ENCODE measurements at places on chromosomes 5 and 9.

DNA sequence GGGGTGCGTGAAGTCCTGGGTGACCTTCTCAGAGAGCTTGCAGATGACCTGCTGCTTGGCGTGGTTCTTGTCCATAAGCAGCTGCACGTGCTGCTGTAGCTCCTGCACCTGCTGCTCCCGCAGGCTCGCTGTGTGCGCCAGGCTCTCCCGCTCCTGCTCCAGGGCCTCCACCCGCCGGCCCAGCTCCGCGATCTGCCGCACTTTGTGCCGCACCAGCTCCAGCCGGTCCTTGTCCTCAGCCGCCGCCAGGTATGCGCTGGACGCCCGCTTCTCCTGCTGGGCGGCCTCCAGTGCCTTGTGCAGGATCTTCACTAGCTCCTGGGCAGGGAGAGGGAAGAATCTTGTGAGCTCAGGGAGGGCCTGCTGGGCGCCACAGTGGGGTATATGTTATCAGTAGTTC is 28.5 kb upstream of the CORO2A start:
- no peak for DNase-seq

DNA sequence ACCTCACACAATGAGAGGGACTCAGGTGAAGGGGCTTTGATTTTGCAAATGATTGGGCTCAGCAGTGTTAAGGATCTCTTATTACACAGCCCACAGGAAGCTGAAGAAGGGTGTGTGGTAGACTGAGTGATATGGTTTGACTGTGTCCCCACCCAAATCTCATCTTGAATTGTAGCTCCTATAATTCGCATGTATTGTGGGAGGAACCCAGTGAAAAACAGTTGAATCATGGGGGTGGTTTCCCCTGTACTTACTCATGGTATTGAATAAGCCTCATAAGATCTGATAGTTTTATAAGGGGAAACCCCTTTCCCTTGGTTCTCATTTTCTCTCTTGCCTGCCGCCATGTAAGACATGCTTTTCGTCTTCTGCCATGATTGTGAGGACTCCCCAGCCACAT is 132.5 kb upstream of the FBXL7 start:
- no peak for DNase-seq

DNA sequence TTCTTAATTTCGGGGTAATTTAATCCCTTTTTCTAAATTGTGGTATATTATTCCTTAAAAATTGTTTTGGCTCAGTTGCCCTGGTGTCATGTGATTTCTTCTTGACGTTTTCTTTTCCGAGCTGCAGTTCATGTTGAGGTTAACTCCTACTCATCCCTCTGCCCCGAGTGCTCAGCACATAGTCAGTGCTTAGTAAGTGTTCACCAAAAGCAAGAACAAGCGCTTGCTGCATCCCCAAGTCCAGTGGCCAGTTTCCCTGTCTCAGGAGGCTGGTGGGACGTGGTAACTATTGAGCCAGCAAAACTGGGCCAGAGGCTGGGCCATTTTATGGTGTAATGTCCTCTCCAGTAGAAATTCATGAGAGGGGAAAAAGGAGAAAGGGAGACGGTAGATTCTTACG is 23.3 kb downstream of the TRIO start:
- DNase-seq, result no peak

GRCh38 chr5:178210073-178210535 is 5.8 kb downstream of the HNRNPAB start:
- no peak for DNase-seq

DNA sequence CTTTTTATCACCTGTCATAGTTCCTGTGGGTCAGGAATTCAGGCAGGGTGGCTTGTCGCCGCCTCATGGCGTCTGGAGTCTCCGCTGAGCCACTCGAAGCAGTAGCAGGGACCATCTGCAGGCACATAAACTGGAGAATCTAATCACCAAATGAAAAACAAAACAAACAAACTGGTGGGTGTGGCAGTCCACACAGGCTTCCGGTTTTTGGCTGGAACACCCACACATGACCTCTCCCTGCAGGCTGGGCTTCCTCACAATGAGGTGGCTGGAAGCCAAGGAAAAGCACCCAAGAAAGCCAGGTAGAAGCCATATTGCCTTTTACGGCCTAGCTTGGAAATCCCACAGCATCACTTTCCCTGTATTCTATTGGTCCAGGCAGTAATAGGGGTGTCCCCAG is 197.0 kb downstream of the SYK start:
- DNase-seq, result no peak

DNA sequence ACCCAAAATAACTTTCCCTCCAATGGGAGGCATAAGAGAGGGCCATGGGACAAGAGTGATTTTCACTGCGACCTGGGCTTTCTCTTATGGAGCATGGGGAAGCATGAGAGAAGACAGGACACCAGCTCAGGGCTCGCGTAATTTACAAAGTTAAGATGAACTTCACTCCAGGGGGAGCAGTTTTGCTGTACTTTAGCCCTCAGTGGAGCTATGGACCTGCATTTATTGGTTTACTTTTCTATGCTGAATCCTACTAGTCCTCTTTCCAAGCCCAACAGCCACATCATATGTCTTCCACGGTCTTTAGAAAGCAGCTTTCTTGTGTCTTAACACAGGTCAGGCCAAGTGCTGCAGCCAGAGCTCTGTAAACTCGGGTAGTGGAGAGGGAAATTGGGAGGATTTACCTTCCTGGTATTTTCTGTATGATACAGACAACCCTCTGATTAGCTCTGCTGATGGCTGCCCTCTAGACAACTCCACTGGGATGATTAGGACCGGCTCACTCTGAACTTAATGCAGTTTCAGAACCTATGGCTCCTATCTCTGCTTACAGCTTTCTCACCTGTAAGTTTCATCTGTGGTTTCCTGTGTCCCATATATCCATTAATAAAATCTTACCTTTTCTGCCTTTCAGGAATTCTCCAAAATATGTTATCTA is 581.0 kb upstream of the RORB start:
- DNase-seq, result no peak

- no peak for DNase-seq
These were observed 47.8 kb downstream of the TSPAN17 start for GRCh38 chr5:176695073-176695472.

GRCh38 chr9:131545786-131546335 is 538 bp downstream of the PRRT1B start:
- no peak for DNase-seq

GRCh38 chr9:70573308-70573707 is 158.9 kb upstream of the KLF9 start:
- DNase-seq, result no peak

GRCh38 chr5:134477462-134478245 is 47.8 kb upstream of the JADE2 start:
- no peak for DNase-seq

DNA sequence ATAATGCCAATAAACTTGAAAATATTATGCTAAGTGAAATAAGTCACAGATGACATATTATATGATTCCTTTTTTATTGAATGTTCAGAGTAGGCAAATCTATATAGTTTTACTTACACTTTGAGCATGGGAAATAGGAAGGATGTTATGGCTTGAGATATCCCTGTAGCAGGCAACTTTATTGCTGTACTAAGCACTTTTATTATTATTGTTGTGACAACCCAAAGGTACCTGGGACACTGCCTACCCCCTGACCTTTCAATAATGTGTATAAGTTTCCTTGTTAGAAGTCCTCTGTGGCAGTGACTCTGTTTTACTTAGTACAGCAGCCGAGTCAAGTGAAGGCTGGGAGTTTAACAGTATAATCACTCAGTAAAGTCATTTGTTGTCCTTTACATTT is 39.9 kb downstream of the SHOC1 start:
- DNase-seq, result no peak

GRCh38 chr9:69593756-69594155 is 78.4 kb downstream of the APBA1 start:
- no peak for DNase-seq

DNA sequence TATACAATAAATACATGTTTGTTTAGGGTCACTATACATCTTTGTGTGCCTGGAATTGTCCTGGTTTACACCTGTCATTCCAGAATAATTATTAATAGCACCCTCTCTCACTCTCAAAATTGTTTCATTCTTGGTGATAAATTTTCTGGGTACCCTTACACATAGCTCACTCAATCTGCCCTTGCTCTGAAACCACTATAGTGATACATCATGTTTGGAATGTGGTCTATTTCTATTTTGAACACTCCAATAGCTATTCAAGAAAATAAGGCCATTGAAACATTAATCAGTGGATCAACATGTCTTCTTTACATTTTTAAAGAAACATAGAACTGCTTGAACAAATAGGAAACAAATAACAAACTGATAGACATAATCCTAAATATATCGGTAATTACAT is 158.7 kb downstream of the ARRDC3 start:
- no peak for DNase-seq

DNA sequence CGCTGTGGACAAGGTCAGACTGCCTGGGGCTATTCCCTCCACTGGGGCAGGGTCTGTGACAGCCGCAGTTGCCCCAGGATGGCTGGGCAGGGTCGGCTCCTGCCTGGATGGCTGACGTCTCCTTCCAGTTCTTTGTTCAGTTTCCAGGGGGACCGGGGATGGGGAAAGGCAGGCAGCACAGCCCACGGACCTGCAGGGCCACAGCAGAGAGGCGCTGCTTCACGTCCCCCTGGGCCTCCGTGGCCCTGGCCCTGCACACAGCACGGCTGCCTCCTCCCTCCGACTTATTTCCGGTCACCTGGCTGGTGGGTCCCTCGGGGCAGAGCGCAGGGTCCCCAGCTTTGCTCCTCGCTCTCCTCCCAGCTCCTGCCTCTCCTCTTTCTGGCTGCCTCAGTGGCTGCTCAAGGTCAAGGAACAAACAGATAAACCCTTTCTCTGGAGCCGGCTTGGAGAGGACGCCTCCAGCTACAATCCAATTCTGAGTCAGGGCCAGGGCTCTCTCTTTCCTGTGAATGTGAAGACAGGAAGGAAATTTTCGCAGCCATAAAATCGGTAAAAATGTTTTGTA is 169.7 kb downstream of the C9orf50 start:
- no peak for DNase-seq

DNA sequence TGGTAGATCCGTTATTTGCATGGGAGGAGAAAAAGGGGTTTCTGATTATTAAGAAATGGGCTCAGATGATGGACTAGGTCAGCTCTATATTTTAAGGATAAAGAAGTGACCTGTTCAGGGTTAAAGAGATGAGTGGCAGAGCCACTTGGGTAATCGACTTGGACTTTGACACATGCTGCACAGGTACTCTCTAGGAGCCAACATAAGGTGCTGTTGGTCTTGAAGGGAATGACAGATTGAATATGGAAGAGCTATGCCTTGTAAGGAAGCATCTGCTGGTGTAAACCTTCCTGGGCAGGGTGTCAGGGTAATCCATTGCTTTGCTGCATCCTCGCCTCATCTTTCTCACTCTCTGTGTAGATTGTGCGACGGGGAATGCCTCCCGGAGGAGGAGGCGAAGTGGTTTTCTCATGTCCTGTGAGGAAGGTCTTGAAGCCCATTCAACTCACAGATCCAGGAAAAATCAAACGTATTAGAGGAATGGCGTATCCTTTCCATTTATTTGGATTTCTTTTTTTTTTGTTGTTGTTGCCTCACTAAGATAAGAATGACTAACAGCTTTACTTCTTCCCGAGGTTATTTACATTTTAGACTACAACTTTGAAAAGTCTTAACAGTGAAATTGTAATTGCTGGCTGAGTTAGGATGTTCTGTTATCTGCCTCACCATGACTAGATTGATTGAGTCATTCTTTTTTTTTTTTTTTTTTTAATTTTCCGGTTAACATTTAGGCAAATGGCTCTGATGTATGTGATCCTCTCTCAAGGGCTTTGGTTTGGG is 41.2 kb downstream of the RCL1 start:
- no peak for DNase-seq

DNA sequence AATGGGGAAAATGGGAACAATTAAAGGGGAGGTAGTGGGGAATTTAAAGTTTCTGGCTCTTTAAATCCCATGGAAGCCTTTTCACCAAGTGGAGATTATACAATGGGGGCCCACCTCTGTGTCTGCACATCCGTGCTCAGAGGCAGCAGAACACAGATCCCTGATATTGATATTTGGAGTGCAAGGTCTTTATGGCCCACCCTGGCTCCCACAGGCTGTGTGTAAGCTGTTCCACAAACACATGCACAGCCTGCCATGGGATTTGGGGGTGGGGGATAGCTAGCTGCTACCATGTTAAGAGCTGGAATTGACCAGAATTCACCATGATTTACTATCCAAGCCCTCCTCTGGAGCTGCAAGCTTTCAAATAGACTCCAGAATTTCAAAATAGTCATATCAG is 55.9 kb downstream of the RASGEF1C start:
- no peak for DNase-seq

GRCh38 chr5:122366501-122366900 is 54.5 kb downstream of the SNCAIP start:
- no peak for DNase-seq

DNA sequence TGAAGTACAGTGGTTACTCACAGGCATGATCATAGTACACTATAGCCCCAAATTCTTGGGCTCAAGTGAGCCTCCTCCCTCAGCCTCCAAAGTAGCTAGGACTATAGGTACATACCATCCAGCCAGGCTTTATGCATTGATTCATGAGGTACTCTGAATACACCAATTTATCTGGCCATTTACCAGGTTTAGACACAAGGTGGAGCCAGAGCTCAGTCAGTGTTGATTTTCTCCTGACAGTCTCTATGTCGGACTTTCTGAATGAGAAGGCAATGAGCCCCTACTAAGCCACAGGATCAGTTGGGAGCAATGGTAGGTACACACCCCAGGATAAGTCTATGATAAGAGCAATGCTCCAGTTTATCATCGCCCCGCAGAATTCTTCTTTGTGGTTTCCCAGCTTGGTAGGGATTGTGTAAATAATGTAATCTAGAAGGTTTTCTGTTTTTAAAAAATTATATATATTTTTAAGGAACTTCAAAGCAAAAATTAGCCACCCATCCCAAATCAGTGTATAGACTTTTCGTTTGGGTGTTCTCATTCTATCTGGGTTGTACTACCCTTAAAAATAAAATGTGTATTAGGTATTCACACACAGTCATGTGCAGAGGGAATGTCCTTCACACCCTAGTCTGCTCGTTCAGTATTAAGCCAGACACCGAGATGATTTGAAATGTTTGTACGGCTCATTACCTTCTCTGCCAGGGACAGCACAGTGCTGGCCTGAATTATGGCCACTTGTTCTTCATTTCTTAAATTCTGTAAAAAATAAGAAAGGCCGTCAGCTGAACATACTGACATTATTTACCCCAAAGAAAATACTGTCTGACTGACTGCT is 118.4 kb upstream of the DPYSL3 start:
- peak; percentile 55 for DNase-seq

DNA sequence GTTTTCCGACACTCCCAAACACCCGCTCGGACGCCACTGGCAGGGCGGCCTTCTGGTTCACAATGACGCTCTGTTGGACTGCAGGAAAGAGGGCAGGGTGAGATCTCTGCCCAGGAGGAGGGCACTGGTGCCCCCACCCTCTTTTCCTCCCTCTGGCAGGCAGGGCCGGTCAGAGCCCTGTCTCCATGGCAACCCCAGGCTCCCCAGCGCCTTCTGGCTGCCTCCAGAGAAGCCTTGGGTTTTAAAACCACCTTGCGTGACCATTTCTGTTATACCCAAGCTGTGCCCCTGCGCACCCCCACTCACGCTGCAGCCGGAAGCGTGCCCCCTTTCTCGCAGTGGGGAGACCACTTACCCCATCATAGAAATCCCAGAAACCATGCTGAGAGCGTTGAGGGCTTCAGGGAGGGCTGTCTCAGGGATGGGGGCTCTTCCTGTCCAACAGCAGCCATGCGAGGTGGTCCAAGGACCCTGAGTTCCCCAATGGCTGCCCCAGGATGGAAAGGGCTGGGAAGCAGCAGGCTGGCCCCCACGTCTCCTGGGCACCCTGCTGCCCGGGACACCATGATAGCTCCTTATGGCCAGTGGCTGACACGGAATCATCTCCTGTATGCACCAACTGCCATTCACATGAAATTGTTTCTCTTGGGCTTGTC is 7.3 kb downstream of the C9orf50 start:
- DNase-seq, result no peak
